Chondrocyte (in vitro differentiated cells): ENCODE measurements at places on chromosomes 5 and 9. TPM values are rescaled to one million over a fixed set of nuclear protein-coding genes. Genes with fewer than 3 reads are reported as not detected.

NOXA1 gene
- total RNA-seq = 0.97 to 2.5 TPM (median 2.0 TPM) in 3 replicates

DNA sequence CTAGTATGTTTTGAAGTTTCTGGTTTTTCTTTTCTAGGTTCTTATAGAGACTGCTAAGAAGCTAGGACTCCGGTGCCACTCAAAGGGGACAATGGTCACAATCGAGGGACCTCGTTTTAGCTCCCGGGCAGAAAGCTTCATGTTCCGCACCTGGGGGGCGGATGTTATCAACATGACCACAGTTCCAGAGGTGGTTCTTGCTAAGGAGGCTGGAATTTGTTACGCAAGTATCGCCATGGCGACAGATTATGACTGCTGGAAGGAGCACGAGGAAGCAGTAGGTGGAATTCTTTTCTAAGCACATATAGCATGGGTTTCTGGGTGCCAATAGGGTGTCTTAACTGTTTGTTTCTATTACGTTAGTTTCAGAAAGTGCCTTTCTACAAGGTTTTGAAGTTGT, 52.2 kb downstream of the MTAP start:
- H3K4me1 ChIP-seq = peaks cover 7% of the 10 kb centered on the region
- no peak for DNase-seq
- H3K4me3 ChIP-seq = no peak overlapping the region
- no peaks in the 10 kb centered on the region for H3K27me3 ChIP-seq

- DNase-seq = no peak
- no peaks in the 10 kb centered on the region for H3K36me3 ChIP-seq
- H3K4me1 ChIP-seq = no peaks in the 10 kb centered on the region
Observed at GRCh38 chr5:79827159-79827629, 137.6 kb downstream of the CMYA5 start.

GRCh38 chr9:1151691-1152090, 101.5 kb downstream of the DMRT2 start:
- H3K4me1 ChIP-seq = no peaks in the 10 kb centered on the region
- DNase-seq = no peak
- H3K36me3 ChIP-seq = peaks cover under 1% of the 10 kb centered on the region

GRCh38 chr5:117055517-117055916, 480.9 kb upstream of the SEMA6A start:
- H3K4me1 ChIP-seq = no peaks in the 10 kb centered on the region
- no peak for DNase-seq
- no peaks in the 10 kb centered on the region for H3K27me3 ChIP-seq
- no peaks in the 10 kb centered on the region for H3K36me3 ChIP-seq
- H3K4me3 ChIP-seq = no peak overlapping the region

GRCh38 chr5:65296067-65296466, 185.7 kb downstream of the ADAMTS6 start:
- no peak overlapping the region for H3K27ac ChIP-seq
- no peak overlapping the region for H3K4me3 ChIP-seq
- H3K36me3 ChIP-seq = peaks cover 3% of the 10 kb centered on the region

GRCh38 chr9:93096811-93097382, 880 bp downstream of the CARD19 start:
- H3K27ac ChIP-seq = peak overlapping the region; percentile 79
- peak overlapping the region; percentile 82 for H3K4me3 ChIP-seq
- DNase-seq = peak; percentile 73
- H3K36me3 ChIP-seq = no peaks in the 10 kb centered on the region
- H3K4me1 ChIP-seq = peaks cover 48% of the 10 kb centered on the region

DNA sequence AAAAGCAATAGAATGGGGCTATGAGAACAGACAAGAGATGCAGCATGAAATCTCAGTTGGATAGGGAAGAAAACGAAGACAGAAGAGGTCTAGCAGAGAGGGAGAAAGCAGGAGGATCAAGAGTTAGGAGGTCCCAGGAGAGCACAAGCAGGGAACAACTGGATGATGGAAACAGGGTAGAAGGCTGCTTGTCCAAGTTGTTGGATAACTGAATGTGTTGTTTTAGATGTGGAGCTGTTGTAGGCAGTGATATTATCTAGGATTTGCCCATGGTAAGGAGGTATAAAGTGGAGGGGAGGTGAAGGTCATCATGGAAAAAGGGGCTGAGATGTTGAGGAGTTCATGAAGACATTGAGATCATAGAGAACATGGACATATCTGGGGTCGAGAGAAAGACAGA, 12.4 kb upstream of the RHOBTB3 start:
- DNase-seq = no peak
- H3K4me3 ChIP-seq = no peak overlapping the region
- peaks cover 4% of the 10 kb centered on the region for H3K36me3 ChIP-seq

DNA sequence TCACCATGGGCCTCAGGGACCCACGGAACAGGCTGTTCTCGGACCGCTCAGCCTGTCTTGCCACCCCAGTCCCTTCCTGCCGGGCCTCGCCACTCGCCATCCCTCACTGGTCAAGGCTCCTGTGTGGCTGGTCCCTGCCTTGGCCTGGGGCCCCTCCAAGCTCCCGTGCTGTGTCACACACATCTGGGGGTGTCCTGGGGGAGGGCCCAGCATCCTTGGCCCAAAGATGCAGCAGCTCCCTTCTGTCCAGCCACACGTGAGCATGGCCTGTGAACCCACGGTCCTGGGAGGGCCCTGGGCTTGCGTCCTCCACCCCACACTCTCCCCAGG, 425 bp upstream of the EGFL7 start:
- H3K4me3 ChIP-seq = no peak overlapping the region
- DNase-seq = no peak
- H3K36me3 ChIP-seq = no peaks in the 10 kb centered on the region
- H3K4me1 ChIP-seq = peaks cover 7% of the 10 kb centered on the region

GRCh38 chr9:34599546-34599945, 10.0 kb upstream of the CNTFR start:
- H3K4me3 ChIP-seq = no peak overlapping the region
- no peaks in the 10 kb centered on the region for H3K36me3 ChIP-seq
- no peaks in the 10 kb centered on the region for H3K4me1 ChIP-seq

DNA sequence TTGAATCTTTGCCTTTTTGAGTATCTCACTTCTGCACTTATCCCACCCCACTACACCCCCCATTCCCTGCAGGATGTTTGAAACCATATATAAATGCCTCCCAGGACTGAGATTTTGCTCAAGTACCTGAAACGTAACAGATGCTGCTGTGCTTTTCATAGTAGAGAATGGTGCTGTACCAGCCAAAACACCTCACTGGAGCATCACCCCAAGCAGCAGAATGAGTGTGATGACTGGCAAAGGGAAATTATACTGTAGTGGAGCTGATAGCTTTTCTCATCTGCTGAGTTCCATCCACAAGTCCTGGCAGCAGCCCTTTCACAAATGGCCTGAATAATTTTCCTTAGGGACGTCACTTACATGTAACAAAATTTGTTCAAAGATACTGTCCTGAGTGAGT, 246.1 kb downstream of the KDM4C start:
- DNase-seq = no peak
- no peaks in the 10 kb centered on the region for H3K27me3 ChIP-seq
- H3K4me3 ChIP-seq = no peak overlapping the region

GRCh38 chr9:118954857-118955256, 414.4 kb downstream of the BRINP1 start:
- no peaks in the 10 kb centered on the region for H3K4me1 ChIP-seq
- H3K27me3 ChIP-seq = peaks cover 2% of the 10 kb centered on the region
- DNase-seq = no peak
